ENCODE measurements at places on chromosomes 7 and 10. TPM values are rescaled to one million over a fixed set of nuclear protein-coding genes. Genes with fewer than 3 reads are reported as not detected.

GRCh38 chr7:127822822-127823508 is 171.0 kb downstream of the SND1 start:
- peak; percentile 61 for DNase-seq

GRCh38 chr10:96325719-96326373 is 21.6 kb downstream of the DNTT start:
- DNase-seq = peak; percentile 30

The R3HCC1L gene
- total RNA-seq = 10.3 TPM

DNA sequence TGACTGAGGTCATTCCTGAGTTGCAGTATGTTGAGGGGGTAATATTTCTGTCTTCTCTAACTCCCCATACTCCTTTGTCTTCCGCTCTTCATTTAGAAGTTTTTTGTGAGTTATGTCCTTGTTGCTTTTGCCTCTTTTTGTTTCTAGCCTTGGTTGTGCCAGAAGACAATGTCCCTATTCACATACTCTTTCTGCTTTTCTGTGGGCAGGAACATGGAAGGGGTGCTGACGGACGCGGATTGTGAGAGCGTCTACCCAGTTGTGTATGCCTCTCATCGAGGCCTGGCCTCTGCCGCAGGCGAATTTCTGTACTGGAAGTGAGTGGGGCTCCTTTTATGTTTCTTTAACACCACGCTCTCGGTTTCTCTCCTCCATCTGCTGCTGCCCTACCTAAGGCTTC is 20.5 kb downstream of the STAG3 start:
- no peak for DNase-seq

DNA sequence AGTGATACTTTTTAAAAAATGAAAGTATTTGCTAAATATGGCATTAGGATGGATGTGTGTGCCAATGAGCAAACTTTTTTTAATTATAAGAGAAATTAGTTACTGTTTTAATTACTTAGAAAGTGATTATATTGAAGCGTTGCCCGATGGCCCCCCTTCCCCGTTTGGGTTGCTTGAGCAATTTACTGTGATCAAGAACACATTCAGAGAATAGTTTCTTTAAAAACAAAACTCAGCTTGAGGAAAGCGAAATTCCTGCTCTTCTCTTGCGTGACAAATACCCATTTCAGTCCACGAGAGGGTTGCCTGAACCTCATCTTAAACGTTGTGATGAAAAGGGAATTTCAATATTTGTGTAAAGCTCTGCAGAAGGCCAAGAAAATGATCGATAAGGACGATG is 234.1 kb downstream of the GATA3 start:
- DNase-seq = no peak

All from mammary epithelial cell (primary cell).